ENCODE measurements at places on chromosomes 12 and 14.

DNA sequence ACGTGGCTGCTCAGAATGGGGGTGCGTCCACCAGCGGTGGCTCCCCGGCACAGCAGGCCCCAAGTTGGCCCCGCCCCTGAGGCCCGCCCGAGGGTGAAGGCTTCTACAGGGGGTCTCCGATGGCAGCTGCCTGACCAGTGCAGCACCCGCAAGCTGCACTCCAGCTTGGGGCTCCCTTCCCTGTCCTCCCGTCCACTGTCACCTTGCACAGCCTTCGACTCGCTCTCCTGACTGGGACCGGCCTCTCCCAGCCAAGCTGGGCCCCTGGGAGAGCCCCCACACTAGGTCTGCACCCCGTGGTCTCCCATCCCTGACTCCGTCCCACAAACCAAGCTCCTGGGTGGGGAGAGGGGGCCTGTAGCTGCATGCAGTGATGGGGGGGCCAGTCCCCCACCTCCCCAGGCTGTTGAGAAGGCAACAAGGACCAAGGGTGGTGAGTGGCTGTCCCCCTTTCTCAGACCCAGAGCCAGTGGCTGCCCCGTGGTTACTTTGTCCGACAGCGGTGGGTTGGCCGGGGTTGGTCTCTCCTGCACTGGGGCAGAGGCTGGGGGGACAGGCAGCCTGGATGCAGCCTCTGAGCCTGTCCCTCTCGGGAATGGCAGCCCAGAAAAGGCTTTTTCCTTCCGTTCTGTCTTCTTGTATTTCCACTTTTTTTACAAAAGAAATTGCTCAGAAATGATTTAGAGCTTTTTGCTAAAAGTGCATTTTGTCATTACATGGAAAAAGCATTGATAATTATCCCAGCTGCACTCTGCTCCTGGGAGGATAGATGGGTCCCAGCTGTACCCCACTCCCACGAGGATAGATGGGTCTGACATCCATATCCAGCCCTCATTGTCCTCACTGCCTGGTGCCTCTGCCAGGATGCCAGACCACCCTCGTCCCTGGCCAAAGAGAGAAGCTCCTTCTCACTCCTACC lies 217.0 kb downstream of the KIF26A start:
- no peaks in the 10 kb centered on the region for H3K4me1 ChIP-seq
- H3K36me3 ChIP-seq = no peaks in the 10 kb centered on the region
- peak; percentile 63 for DNase-seq

DNA sequence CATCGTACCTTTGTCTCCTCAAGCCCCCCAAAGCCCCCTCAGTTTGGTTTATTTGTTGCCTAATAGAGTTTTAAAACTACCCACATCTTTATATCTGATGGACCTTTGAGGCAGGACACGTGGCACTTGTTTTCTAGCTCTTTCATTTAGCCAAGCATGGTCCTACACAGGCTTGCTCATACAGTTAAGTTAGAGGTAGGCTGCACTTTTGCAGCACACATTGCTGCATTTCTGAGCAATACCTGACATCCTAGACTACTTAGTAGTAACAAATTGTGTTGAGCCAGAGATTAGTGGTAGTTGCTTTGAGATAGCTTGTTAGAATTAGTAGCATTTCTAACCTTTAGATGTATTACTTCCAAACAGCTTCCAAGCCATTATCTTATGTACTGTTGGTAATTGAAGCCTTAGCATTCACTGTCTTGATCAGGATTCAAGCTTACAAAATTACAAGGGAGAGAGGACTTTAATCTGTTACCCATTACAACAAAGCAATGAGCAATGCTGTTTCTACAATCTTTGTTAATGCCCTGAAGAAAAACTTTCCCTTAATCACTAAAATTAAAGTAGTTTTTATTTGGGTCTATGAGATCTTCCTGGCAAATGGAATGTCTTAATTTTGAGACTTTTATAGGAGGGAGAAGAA lies 96.6 kb downstream of the WNK1 start:
- no peak overlapping the region for H3K4me3 ChIP-seq
- no peak for DNase-seq
- H3K36me3 ChIP-seq = peaks cover 4% of the 10 kb centered on the region
- no peak overlapping the region for H3K27ac ChIP-seq
- H3K27me3 ChIP-seq = no peaks in the 10 kb centered on the region

GRCh38 chr14:91911474-91912032 lies 35.9 kb downstream of the FBLN5 start:
- no peak overlapping the region for H3K27ac ChIP-seq
- H3K4me3 ChIP-seq = no peak overlapping the region
- H3K36me3 ChIP-seq = no peaks in the 10 kb centered on the region

- no peak for DNase-seq
- H3K4me1 ChIP-seq = no peaks in the 10 kb centered on the region
- no peak overlapping the region for H3K4me3 ChIP-seq
- H3K27me3 ChIP-seq = no peaks in the 10 kb centered on the region
- no peaks in the 10 kb centered on the region for H3K36me3 ChIP-seq
Observed at GRCh38 chr12:102543494-102544485, 63.4 kb upstream of the IGF1 start.

Measured in RWPE2 (cell line).